Mucosa of gallbladder (tissue), 1 donor: ENCODE measurements at places on chromosomes 7 and 10. TPM values are rescaled to one million over a fixed set of nuclear protein-coding genes. Genes with fewer than 3 reads are reported as not detected.

Gene SLC16A9
- 5.6 TPM for total RNA-seq

Gene LRRD1
- total RNA-seq = not detected

Gene VENTX
- total RNA-seq = 2.7 TPM

Gene TAS2R4
- total RNA-seq = 1.0 TPM

Gene SPDYE3
- not detected for total RNA-seq

GRCh38 chr7:117489911-117490310, 10.1 kb downstream of the CFTR start:
- peak; percentile 61 for DNase-seq

GRCh38 chr10:58666024-58666423, 153.4 kb downstream of the BICC1 start:
- DNase-seq = no peak

DNA sequence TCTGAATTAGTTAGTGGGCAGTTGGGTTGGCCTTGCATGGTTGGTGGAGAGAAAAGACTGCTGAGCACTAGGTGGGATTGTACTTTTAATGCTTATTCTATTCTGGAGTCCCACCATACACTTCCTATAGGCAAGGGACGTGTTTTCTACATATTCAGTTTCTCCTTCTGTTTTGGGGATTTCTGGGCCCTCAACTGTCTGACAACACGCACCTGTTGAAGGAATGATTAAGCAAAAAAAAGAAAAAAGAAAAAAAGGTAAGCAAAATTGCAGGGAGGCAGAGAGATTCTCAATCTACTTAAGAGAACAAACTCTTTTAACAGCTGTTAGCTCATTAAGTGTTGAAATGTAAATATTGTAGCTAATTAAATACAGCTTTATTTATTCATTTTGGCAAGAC, 541.3 kb downstream of the CALN1 start:
- DNase-seq = no peak

DNA sequence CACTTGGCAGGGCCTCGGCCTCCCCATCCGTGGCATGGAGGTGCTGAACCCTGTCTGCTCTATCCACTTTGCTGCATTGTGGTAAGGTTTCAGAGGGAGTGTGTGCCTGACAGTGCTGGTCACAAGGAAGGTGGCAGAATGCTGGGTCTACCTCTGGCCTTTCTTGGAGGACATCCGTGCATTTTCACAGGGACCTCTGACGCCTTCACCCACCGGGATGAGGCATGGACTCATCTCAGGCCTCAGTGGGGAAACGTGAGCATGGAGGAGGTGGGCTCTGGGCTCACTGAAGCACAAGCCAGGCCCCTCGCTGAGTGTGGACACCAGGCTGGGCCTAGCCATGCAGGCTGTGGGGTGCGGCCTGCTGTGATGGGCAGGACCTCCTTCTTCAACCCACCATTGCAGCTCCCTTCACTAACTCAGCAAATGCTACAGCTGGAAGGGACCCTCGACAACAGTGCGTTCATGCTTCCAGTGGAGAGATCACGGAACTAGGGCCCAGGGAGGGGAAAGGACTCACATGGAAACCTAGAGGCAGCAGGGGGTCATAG, 8.6 kb downstream of the TBATA start:
- no peak for DNase-seq

DNA sequence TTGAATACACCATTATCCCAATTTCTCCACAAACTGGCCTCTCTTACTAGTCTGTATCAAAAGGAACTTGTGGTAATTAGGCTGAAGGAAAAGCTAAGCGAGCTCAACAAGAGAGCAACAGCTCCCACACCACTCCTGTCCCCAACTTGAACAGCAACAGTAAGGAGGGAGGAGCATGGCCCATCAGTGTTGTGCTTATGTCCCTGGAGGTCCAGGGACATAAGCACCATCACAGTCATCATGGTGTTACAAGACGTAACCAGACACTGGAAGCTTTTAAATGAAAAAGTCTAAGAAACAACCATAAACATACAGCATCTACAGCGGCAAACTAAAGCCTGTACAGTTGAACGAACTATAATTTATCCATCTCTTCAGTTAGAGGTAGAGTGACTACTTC, 989 bp downstream of the ERLIN1 start:
- no peak for DNase-seq

- no peak for DNase-seq
Observed at GRCh38 chr7:116800594-116800993, 61.8 kb upstream of the CAPZA2 start.

DNA sequence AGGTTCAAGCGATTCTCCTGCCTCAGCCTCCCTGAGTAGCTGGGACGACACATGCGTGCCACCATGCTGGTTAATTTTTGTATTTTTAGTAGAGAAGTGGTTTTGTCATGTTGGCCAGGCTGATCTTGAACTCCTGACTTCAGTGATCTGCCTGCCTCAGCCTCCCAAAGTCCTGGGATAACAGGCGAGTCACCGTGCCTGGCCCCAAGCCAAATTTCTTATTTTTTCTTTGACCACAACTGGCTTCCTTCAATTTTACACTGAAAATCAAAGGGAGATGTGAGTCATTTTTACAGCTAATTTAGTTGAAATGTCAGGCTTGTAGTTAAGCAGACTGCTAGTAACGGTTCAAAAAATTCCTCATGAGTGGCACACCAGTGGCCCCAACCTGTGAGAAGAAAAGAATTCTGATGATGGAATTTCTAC, 7.8 kb downstream of the RNF216 start:
- no peak for DNase-seq

DNA sequence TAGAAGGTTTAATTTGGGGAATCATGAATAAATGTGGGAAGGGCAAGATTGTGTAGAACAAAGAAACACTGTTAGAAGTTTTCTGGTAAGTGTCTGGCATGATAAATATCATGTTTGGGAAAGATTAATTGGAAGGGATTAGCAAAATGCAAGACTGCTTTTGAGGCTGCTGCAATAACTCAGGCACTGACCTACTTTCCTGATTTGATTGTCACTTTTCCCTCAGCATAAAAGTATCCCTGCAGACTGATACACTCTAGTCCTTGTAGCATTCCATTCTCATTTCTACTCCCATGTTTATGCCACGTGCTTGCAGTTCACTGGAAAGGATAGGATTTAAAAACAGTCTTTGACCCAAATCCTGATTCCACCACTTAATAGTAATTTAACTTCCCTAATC, 303.3 kb upstream of the SEMA3A start:
- DNase-seq = no peak

- DNase-seq = no peak
Observed at GRCh38 chr10:35495521-35496119, 109.5 kb upstream of the GJD4 start.

- peak; percentile 49 for DNase-seq
Observed at GRCh38 chr7:155490697-155491628, 33.0 kb downstream of the EN2 start.

GRCh38 chr7:38796626-38797501, 112.1 kb downstream of the VPS41 start:
- peak; percentile 65 for DNase-seq
